ENCODE measurements at places on chromosomes 7 and 10.

GRCh38 chr7:69772718-69773436 lies 174.6 kb downstream of the AUTS2 start:
- no peak for DNase-seq

DNA sequence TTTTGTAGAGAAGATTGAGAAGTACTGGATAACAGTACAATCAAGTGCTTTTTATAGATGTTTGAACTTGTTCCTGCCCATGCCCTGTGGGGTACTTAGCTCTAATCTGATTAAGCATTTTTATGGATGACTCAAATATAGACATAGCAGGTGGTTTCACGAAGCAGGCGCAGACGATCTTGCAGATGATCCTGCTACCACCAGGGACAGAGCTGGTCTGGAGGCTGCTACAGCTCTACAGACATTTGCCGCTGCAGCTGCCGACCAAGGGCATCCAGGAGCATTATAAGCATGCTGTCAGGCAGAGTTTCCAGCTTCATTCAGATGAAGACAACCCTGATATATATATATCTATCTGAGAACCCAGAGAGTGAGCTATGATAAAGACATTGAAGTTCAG lies 650.4 kb downstream of the NXPH1 start:
- no peak for DNase-seq

DNA sequence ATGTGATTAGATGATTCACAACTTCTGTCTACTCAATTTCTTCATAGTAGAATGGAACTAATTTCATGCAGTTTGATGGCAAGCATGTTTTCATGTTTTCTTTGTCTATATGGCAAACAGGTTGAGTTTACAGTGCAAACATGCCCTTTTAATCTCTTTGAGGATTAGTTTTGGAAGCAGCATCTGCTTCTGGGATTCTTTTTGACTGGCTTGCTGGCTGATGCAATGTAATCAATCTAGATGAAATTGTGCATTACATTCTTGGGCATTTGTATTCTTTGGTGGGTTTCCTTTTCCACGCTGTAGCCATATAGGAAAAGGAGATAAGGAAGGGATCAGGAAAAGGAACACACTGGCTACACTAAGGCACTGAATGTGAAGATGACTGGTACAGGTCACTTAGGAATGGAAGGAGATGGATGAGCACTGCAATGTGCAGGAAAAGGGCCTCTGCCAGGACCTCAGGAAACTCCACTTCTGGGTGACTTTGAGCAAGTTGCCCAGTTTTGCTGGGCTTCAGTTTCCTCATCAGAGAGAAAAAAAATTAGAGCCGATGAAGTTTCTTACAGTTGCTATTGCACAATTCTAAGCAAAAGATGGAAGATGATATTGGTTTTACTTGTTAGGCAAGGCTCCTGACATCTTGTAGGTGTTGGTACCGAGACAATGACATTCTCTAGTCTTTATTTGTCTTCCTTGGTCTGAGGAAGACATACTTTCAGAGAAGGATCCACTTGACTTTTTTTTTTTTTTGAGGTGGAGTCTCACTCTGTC lies 269.1 kb downstream of the SUGCT start:
- DNase-seq: no peak

DNA sequence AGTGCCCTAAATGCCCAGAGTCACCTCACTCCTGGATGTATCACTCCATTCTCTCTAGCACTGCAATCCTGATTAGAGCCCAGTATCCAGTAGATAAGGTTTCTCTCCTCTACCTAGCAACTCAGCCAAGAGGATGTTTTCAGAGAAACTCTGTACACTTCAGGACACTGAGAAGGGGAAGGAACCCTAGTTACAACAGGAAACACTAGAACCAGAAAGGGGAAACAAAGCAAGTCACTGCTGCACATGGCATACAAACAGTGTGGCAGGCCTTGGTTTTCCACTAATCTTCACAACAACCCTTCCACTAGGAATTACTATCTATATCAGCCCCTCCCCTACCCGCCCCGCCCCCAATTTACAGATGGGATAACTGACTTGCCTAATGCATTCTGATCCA lies 1.6 kb downstream of the FAM204A start:
- no peak for DNase-seq

Measured in stimulated activated CD8-positive, alpha-beta memory T cell treated with anti-CD3 and anti-CD28 coated beads, Interleukin-15, amount 100 ng/mL, for 1 hour (primary cell).